ENCODE measurements at places on chromosomes 2 and 18.

DNA sequence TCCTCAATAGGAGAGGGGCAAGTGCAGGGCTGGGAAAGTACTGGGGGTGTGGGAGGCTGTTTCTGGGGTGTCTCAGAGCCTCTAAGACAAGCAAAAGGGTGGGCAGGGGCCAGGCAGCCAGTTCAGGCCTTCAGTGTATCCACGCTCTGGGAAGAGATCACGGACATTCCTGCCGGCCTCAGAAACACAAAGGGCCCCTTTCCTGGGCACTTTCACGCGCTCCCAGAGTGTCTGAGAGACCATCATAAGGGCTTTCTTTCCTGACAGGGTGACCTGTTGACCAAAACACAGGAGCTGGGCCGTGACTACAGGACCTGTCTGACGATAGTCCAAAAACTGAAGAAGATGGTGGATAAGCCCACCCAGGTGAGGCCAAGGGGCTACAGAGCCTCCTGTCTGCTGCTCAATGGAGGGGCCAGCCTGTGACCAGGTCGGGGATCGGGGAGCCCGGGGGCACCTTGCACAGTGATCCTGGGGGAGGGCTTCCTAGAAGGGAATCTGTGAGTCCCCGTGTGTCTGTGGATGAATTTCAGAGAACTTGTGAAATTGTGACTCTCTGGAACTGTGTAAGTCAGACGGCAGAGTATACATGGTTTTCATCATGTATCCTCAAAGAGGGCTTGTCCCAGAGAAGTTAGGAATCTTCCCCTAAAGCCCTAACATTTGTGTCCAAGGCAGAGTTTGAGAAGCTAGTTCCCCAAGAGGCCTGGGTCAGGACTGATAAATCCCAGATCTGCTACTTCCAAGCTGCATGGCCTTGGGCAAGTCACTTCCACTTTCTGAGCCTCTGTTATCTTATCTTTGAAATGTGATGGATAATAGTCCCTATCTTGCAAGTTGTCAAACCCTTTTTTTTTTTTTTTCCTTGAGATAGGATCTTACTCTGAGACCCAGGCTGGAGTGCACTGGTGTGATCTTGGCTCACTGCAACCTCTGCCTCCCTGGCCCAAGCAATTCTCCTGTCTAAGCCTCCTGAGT, 1.8 kb downstream of the GNLY start:
- DNase-seq, result no peak

DNA sequence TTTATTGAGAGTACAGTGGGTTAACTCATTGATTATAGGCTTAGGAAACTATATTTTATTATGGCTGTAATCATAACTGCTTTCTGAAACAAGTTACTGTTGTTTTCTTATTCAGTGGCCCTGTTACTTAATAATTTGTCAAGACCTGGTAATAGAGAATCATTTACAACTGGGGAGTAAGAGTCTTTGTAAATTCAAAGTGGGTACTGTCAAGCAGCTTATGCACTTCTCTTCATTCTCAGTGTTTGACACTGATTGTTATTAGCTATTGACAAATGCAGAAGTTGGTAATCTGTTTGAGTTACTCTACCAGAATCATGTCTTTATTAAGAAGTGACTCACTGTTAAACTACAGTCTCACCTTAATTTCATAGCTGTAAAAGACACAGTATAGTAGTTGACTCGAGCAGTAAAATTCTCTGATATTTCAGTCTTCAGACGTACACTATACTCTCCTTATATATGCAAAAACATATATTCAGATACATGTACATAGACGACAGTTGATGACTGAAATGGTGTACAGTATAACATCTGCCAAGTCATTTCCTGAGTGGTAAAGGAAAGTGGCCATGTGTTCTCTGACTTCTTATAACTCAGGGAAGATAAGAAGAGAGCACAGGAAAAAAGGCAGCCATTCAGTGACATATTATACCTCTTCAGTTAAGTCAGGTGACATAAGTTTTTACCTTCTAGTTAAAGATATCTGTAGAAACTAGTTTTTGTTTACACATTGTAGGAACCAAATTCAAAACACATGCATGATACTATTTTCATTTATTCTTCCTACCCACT, 36.0 kb upstream of the TTC27 start:
- no peak for DNase-seq

- no peak for DNase-seq
Observed at GRCh38 chr18:13221869-13222855, 3.6 kb downstream of the LDLRAD4 start.

DNA sequence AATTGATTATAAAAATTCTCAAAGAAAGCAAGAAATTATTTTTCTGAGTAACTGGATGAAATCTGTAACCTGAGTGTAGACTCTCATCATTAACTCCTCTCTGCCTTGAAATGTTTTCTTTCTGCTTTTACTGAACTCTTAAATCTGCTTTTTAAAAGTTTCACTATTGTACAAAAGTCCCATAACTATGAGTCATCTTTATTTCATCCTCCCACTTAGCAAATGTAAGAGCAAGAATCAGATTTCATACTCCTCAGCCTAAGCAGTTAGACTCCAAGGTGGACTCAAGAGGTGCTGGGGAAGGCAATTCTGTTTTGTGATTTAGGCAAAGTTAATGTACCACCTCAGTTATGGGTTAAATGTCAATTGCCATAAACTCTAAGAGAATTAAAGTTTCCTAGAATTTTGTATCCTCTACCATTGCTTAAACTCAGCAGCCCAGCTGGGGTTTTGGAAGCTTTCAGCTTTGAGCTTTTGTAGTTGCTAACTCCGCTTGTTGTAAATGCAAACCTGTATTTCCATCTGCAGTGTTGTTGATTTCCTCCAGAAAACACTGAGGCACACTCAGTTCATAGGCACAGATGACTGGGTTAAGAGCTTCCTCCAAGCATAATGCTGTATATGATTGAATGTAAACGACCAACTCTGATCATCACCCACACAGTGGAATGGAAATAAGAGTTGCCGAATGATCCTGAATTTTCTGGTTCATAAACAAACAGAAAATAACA, 268.8 kb downstream of the ARHGAP15 start:
- no peak for DNase-seq

- peak; percentile 74 for DNase-seq
Observed at GRCh38 chr2:226647621-226648518, 151.8 kb downstream of the IRS1 start.

DNA sequence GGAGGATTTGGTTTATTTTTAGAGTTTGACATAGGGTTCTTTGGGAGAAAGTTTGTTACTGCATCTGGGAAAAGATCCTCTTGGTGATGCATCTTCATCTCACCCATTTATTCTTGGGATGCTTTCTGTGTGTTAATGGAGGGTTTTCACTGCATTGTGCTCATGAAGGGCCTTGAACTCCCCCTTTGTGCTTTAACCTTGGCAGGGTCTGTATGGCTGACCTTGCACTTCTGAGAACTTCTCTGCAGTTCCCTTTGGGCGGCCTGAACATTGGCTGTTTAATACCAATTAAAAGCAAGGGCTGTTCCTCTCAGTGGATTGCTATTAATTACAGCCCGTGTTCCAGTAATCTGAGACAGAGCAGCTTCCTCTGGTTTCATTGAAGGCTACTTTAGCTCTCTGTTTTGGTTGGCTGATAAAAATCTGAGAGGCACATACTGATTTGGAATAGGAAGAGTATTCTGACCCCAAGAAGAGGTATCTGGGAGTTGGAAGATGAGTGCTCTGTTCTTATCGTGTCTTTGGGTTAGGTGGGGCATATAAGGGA, 37.5 kb downstream of the FMNL2 start:
- no peak for DNase-seq

DNA sequence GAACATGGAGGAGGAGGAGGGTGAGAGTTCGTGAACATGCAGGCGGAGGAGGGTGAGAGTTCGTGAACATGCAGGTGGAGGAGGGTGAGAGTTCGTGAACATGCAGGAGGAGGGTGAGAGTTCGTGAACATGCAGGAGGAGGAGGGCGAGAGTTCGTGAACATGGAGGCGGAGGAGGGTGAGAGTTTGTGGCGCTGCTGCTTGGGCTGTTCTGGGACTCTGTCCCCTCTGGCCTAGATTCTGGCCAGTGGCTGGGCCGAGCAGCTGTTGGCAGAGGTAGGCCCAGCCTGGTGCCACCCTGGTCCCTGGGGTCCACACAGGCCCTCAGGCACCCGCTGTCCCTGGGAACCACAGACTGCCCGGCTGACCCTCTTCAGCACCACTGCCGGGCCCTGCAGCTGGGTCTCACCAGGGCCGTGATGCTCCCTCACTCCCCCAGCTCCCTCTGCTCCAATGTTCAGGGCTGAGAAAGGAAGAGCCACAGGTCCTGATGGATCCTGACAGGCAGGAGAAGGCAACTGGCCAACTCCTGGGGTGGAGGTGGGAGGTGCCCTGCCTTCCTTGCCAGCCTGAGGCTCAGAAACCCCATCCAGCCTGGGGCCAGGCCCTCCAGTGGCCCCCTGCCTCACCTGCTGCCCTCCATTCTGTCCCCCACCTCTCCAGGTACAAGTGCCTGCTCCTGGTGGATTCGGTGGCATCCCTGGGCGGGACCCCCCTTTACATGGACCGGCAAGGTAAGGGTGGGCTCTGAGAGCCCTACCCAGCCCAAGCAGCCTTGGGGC, 3.9 kb downstream of the AGXT start:
- DNase-seq, result no peak

- DNase-seq, result peak; percentile 46
Observed at GRCh38 chr2:36477315-36477714, 120.7 kb downstream of the FEZ2 start.

- peak; percentile 4 for DNase-seq
Observed at GRCh38 chr18:28357766-28358401, 181.0 kb upstream of the CDH2 start.

GRCh38 chr2:134949981-134950708, 31.5 kb downstream of the CCNT2 start:
- DNase-seq, result no peak

Data from kidney tubule cell (primary cell).